Globus pallidus (tissue), 1 donor: ENCODE measurements at places on chromosomes 1 and 21.

- no peak for DNase-seq
These were observed 8.8 kb upstream of the CLCA4 start for GRCh38 chr1:86537928-86538695.

GRCh38 chr21:37514038-37514667 is 147.6 kb downstream of the DYRK1A start:
- DNase-seq, result no peak

- peak; percentile 45 for DNase-seq
These were observed 42.7 kb upstream of the SLC16A1 start for GRCh38 chr1:112998592-112999235.

GRCh38 chr1:20732588-20733359 is at the start of gene SH2D5:
Gene SH2D5 (minus strand): TSS chr1:20732703. CDS start chr1:20728044, 4,659 bp downstream.
- DNase-seq, result peak; percentile 38

DNA sequence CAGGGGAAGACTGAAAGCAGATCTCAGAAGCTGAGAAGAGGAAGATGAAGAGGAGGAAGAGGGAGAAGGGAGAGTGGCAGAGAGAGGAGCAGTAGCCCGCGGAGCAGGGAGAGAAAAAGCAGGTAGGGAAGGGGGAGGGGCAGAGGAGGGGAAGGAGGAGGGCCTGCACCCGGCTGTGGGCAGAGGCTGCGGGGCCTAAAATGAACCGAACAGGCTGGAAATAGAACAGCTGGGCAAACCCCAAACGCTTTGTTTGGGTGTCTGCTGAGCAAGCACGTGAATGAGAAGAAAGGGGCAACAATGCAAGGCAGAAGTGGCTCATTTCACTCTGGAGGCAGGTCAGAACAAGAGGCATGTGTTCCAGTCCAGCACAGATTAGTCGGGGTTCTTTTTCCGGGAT is 33.5 kb downstream of the KCNC4 start:
- DNase-seq, result no peak

DNA sequence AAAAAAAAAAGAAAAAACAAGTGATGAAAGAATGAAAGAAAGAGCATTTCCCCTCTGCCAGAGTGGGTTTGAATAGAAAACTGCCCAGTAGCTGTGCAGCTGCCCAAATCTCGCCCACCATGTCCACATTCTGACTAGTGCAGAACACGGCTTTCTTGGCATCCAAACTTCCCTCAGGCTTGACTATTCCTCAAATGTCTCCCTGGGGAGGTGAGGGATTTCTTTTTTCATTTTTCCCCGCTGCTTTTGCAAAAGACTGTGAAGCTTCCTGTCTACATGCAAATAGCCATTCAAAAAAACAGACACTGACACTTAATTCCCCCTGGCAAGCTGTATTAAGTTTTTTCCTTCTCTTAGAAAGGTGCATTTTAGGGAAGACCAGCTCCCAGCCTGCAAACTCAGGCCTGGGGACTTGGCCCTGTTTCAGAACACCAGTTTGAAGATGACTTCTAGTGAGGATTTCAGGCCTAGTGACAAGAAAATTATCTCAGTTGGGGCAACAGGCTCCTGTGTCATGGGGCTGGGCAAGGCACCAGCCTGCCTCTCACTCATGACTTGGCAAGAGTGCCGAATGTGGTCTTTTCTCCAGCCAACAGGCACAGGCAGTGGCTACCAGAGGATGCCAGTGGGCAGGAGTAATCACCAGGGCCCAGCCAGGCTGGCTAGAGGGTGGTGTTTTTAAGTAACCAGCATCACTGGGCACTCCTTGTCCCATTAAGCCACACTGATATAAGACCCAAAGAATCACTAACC is 178.1 kb upstream of the NFIA start:
- DNase-seq, result peak; percentile 59

GRCh38 chr1:43872280-43872679 is 61.3 kb upstream of the ARTN start:
- DNase-seq, result no peak

- DNase-seq, result no peak
These were observed 38.6 kb downstream of the GADD45A start for GRCh38 chr1:67723620-67724019.

DNA sequence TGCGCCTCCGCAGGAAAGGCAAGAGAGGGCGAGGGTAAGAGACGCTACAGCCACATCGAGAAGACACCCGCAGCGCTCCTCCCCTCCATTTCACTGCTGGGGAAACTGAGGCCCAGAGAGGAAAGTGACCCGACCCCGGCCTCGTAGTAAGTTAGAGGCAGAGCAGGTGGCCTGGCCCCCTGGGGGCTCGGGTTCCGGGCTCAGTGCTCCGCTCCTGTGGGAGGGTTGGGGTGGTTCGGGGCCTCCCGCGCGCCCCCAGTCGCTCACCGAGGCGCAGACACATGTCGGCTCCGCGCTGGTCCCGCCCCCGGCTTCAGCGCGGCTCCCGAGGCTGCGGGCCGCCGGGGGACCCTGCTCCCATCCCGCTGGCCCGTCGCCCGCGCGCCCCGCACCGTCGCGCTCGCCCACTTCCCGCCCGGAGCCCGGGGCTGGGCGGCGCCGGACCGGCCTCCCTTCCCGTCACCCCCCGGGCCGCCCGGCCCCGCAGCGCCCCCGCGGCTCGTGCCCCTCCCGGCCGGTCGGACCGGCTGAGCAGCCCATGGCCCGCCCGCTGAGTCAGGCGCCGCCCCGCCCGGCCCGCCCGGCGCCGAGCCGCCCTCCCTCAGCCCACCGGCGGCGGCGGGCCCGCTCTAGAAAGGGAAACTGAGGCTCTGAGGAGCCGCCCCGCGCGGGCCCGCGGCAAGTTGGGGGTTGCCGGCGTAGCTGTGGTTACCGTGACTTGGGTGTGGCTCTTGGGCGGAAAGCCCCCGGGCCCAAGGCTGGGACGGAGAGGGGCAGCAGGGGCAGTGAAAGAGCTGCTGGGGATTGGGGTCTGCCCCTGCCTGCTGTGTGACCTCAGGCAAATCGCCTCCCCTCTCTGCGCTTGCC is at the start of gene TMEM54:
Gene TMEM54 (minus strand): TSS at position 434 of the 867 bp plus-strand sequence. CDS start 151 bp downstream, at position 283.
- DNase-seq, result no peak

DNA sequence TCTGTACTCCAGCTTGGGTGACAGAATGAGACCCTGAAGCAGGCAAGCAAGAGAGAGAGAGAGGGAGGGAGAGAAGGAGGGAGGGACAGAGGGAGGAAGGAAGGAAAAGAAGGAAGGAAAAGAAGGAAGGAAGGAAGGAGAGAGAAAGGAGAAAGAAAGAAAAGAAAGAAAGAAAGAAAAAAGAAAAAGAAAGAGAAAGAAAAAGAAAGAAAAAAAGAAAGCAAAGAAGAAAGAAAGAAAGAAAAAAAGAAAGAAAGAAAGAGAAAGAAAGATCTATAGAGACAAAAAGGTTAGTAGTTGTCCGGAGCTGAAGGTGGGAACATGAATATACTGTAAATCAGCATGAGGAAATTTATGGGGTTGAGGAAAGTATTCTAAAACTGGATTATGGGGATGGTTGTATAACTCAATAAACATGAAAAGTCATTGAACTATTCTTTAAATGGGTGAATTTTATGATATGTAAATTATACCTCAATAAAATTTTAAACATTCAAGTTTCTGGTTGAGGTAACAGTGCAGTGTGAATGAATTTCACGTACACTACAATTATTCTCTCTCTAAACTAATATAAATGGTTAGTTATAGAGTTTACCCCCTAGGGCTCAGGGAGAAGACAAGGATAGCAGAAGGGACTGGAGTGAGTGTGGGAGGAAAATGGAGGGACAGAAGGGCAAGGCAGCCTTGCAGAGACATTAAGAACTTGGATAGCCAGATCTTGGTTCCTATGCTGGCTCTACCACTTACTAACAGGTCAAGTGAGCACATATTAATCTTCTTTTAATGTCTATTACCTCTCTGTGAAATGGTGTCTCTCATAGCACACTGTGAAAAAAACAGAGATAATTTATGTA is 24.8 kb upstream of the SERTAD4 start:
- DNase-seq, result no peak
